Dermis microvascular lymphatic vessel endothelial cell (primary cell): ENCODE measurements at places on chromosomes 7 and 10. TPM values are rescaled to one million over a fixed set of nuclear protein-coding genes. Genes with fewer than 3 reads are reported as not detected.

- DNase-seq = no peak
Observed at GRCh38 chr7:31791881-31792280, 104.9 kb downstream of the PPP1R17 start.

DNA sequence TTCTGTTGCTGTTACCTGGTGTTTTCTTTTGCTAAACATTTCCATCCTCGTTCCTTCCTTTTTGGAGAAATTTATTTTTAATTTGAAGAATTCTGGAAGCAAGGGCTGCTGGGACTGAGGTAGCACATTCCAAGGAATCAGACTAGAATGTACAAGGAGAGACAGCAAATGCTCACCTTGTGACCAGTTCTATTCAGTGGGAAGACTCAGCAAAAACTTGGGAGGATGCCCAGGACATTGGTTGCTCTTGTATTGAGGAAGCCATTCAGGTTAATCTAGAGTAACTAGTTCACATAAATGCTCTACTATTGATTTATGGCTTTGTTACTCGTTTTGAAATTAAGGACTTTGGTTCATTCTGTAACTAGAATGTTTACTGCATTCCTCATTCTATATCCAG lies 11.3 kb downstream of the PLCE1 start:
- no peak for DNase-seq

KIF11 gene
- 6.7 and 18.5 TPM in 2 replicates for total RNA-seq

GHRHR gene
- not detected in 2 replicates for total RNA-seq

EPHB6 gene
- under 0.01 TPM in 2 replicates for total RNA-seq
